Activated CD4-positive, alpha-beta memory T cell treated with anti-CD3 and anti-CD28 coated beads, Interleukin-2, amount 10 ng/mL, durations not matched to agents 7 days and 5 days (primary cell): ENCODE measurements at places on chromosomes 1 and 21. TPM values are rescaled to one million over a fixed set of nuclear protein-coding genes. Genes with fewer than 3 reads are reported as not detected.
A peak's percentile ranks its signal among the peaks of the same experiment; 100 is the strongest.

- no peak for DNase-seq
- H3K36me3 ChIP-seq = no peaks in the 10 kb centered on the region
- no peaks in the 10 kb centered on the region for H3K4me1 ChIP-seq
- no peak overlapping the region for H3K4me3 ChIP-seq
These were observed 446.9 kb downstream of the NEGR1 start for GRCh38 chr1:71835442-71835813.

DNA sequence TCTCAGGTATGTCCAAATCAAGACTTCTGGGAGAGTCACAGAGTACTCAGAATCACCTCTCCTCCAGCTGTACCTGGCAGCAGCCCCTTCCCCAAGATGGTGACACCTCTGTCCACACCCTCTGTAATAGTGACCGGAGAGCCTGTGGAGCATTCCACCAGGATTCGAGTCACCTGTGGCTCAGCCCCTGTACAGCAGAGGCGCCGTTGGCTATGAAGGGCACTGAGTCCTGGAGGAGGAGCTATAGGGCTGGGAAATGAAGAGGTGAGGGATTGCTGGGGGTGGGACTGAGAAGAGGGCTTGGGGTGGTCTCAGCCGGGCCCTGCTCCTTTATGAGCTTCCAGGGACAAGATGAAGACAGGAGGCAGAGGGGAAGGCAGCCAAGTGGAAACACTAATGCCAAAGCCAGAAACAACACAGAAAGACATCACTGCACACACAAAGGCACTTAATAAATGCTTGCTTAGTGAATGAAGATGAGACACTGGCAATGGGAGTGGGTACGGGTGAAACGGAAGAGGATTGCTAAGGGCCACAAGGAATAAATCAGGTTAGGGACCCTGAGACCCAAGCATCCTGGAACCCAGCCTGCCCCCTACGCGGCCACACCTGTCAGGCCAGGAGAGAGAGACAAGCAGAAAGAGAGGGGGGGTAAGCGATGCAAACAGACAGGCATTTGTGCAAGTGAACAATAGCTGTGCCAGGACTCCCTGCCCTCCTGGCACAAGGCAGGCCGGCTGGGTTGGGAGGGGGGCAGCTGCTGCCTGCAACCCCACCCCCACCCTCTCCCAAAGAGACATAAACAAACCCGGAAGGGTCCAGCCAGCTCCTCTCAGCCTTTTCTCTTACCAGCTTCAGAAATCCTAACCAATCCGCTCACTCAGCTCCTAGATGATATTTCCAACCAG is 3.9 kb downstream of the ARHGEF2 start:
- H3K4me3 ChIP-seq = peak overlapping the region; percentile 100
- DNase-seq = no peak
- H3K36me3 ChIP-seq = peaks cover 77% of the 10 kb centered on the region
- H3K27ac ChIP-seq = peak overlapping the region; percentile 93
- H3K4me1 ChIP-seq = peaks cover 64% of the 10 kb centered on the region
- no peaks in the 10 kb centered on the region for H3K27me3 ChIP-seq

GRCh38 chr1:243301059-243301458 is 45.2 kb downstream of the SDCCAG8 start:
- H3K36me3 ChIP-seq = peaks cover 33% of the 10 kb centered on the region
- DNase-seq = no peak
- H3K4me1 ChIP-seq = no peaks in the 10 kb centered on the region
- H3K27me3 ChIP-seq = no peaks in the 10 kb centered on the region
- H3K27ac ChIP-seq = no peak overlapping the region

- no peak overlapping the region for H3K4me3 ChIP-seq
- DNase-seq = no peak
- H3K36me3 ChIP-seq = no peaks in the 10 kb centered on the region
- H3K27ac ChIP-seq = no peak overlapping the region
These were observed 121.6 kb downstream of the GLIS1 start for GRCh38 chr1:53617382-53617781.

- H3K36me3 ChIP-seq = peaks cover 2% of the 10 kb centered on the region
- DNase-seq = no peak
- no peaks in the 10 kb centered on the region for H3K27me3 ChIP-seq
- no peak overlapping the region for H3K27ac ChIP-seq
- peaks cover 2% of the 10 kb centered on the region for H3K4me1 ChIP-seq
These were observed 26.2 kb downstream of the ATP1B1 start for GRCh38 chr1:169132512-169133227.

PGLYRP3 gene
- total RNA-seq = not detected

DNA sequence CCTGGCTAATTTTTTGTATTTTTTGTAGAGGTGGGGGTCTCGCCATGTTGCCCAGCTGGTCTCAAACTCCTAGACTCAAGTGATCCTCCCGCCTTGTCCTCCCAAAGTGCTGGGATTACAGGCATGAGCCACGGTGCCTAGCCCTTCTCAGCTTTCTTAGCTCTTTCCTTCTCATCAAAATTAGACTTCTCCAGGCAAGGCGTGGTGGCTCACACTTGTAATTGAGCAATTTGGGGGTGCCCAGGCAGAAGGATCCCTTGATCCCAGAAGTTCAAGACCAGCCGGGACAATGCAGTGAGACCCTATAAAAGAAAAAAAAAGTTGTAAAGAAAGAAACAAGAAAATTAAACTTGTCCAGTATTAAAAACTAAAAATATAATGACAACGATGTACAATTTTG is 112.6 kb upstream of the ERRFI1 start:
- H3K27me3 ChIP-seq = peaks cover 20% of the 10 kb centered on the region
- DNase-seq = no peak
- H3K4me3 ChIP-seq = no peak overlapping the region
- H3K4me1 ChIP-seq = no peaks in the 10 kb centered on the region
- no peaks in the 10 kb centered on the region for H3K36me3 ChIP-seq

- peak overlapping the region; percentile 54 for H3K4me3 ChIP-seq
- H3K36me3 ChIP-seq = no peaks in the 10 kb centered on the region
- peak overlapping the region; percentile 10 for H3K27ac ChIP-seq
These were observed 61.5 kb upstream of the F3 start for GRCh38 chr1:94602802-94603625.

GRCh38 chr1:30899577-30900389 is 8.8 kb downstream of the SDC3 start:
- H3K4me3 ChIP-seq = no peak overlapping the region
- H3K4me1 ChIP-seq = peaks cover 1% of the 10 kb centered on the region
- H3K27me3 ChIP-seq = peaks cover 25% of the 10 kb centered on the region
- DNase-seq = no peak
- no peak overlapping the region for H3K27ac ChIP-seq

HDAC1 gene
- 185 TPM for total RNA-seq

EVA1B gene
- 25.5 TPM for total RNA-seq

GRCh38 chr1:211497489-211498045 is 5.6 kb upstream of the RD3 start:
- H3K4me1 ChIP-seq = no peaks in the 10 kb centered on the region
- peaks cover 8% of the 10 kb centered on the region for H3K27me3 ChIP-seq
- no peaks in the 10 kb centered on the region for H3K36me3 ChIP-seq
- H3K27ac ChIP-seq = no peak overlapping the region
- no peak overlapping the region for H3K4me3 ChIP-seq
- DNase-seq = no peak

ZBTB37 gene
- total RNA-seq = 11.3 TPM
